ENCODE measurements at places on chromosomes 6 and 20. TPM values are rescaled to one million over a fixed set of nuclear protein-coding genes. Genes with fewer than 3 reads are reported as not detected.
A peak's percentile ranks its signal among the peaks of the same experiment; 100 is the strongest.

The CLPSL1 gene
- not detected for total RNA-seq

The ARFGEF3 gene
- 14.5 TPM for total RNA-seq

The AIF1 gene
- 19.5 TPM for total RNA-seq

The NR2E1 gene
- not detected for total RNA-seq

The CALHM4 gene
- total RNA-seq = not detected

The PROKR2 gene
- total RNA-seq = not detected

The AVP gene
- total RNA-seq = not detected

The MRAP2 gene
- total RNA-seq = 1.1 TPM

The SOX18 gene
- total RNA-seq = 1.8 TPM

The ID1 gene
- total RNA-seq = 910 TPM

DNA sequence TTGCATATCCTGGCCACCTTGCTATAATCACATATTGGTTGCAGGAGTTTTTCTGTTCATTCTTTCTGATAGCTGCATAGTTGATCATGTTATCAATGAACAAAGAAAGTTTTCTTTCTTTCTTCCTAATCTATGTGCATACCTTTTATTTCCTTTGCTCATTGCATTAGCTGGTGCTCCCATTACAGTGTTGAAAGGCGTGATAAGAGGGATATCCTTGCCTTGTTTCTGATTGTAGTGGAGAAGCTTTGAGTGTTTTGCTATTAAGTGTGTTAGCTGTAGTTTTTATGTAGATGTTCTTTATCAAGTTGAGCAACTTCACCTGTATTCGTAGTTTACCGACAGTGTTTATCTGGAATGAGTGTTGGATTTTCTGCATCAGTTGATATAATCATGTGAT lies 14.6 kb downstream of the STXBP5 start:
- DNase-seq = no peak

DNA sequence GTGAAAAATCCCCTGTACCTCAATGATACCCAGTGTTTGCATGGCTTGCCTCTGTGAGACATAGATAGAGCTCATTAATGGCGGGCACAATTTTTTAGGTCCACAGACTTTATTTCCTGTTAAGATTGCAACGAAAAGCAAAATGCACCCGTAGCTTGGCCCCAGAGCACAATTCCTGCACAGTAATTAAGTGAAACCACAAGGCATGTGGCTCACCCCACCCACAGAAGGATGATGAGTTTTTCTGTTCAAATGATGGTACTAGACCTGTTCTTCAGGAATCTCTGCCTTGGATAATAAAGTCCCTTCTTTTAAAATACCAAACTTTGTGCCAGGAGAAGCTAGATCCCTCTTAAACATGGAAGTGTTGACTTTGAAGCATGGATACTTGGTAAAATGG lies 738.1 kb downstream of the QKI start:
- no peak for DNase-seq

DNA sequence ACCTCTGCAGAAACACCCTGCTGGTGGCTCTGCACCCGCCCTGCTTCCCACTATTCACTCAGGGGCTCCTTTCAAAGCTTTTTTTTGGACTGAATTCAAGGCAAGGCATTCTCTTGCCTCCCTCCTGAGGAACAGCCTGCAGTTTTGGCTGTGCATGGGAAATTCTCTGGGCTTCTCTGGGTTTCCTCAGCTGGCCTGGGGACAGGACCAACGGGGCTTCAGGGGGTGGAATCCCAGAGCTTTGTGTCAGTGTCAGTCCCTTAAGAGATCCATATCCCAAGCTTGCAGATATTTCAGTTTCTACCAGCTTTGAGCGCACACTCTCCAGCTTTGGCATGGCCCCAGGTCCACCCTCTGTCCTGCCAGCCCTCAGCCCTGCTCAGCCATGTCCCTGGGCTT lies 2.0 kb downstream of the SCRT2 start:
- DNase-seq = no peak

DNA sequence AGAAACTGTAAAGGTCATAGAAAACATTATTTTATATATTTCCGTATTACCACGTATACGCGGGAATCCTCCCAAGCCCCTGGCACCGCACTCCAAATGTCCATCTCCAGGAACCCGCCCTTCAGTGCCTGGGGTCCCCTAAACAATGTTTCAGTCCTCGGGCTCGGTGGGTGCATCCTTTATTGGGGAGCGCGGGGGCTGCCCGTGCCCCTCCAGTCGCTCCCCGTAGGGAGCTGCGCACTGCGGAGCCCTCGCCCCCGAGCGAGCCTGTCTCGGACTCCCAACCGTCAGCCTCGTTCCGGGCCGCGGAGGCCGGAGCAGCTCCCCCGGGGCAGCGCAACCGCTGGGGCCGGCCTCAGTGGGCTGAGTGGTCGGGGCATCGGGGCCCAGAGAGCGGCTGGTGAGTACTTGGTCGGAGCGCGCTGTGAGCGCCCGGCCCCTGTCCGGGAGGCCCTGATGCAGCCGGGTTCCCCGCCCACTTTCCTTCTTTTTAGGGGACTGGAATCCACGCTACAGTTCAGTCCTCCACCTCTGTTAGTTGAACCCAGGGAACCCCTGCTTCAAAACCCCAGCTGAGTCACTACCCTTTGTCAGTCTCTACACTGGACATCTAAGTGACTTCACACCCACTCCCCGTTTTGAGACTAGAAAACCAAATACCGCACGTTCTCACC lies at the start of gene DNAH8:
TSS of gene DNAH8 (plus strand) at position 296 of the 674 bp plus-strand sequence. CDS start 7,499 bp downstream, outside the sequence.
- no peak for DNase-seq

- DNase-seq = no peak
These were observed 252.4 kb downstream of the GMDS start for GRCh38 chr6:1993042-1993441.

- no peak for DNase-seq
These were observed 18.3 kb downstream of the RAET1L start for GRCh38 chr6:150006961-150007464.

DNA sequence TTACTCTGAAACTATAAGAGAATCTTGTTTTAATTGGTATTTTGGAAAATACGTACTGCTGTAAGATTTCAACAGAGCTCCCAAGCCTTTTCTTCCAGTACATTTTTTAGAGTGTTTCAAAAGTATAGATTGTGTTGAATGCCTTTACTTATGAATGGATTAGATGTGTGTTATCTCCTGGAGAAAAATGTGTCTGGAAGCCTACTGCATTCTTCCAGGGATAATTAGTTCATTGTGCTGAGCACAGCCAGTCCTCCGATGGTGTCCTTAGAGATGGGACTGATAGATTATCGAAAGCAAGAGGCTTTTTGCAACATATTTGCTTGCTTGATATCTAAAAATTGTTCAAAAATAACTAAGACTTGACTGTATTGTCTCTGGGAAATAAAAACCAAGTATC lies 114.2 kb downstream of the PLEKHG1 start:
- no peak for DNase-seq

GRCh38 chr6:118122801-118123200 lies 215.7 kb downstream of the SLC35F1 start:
- no peak for DNase-seq

- DNase-seq = no peak
These were observed 37.9 kb upstream of the RNF24 start for GRCh38 chr20:4053071-4053919.

- no peak for DNase-seq
These were observed 4.9 kb upstream of the CDSN start for GRCh38 chr6:31125162-31125561.

- DNase-seq = no peak
These were observed 128.3 kb downstream of the CARMIL1 start for GRCh38 chr6:25407431-25407830.

- DNase-seq = no peak
These were observed 22.7 kb downstream of the TAF11 start for GRCh38 chr6:34865107-34865506.

DNA sequence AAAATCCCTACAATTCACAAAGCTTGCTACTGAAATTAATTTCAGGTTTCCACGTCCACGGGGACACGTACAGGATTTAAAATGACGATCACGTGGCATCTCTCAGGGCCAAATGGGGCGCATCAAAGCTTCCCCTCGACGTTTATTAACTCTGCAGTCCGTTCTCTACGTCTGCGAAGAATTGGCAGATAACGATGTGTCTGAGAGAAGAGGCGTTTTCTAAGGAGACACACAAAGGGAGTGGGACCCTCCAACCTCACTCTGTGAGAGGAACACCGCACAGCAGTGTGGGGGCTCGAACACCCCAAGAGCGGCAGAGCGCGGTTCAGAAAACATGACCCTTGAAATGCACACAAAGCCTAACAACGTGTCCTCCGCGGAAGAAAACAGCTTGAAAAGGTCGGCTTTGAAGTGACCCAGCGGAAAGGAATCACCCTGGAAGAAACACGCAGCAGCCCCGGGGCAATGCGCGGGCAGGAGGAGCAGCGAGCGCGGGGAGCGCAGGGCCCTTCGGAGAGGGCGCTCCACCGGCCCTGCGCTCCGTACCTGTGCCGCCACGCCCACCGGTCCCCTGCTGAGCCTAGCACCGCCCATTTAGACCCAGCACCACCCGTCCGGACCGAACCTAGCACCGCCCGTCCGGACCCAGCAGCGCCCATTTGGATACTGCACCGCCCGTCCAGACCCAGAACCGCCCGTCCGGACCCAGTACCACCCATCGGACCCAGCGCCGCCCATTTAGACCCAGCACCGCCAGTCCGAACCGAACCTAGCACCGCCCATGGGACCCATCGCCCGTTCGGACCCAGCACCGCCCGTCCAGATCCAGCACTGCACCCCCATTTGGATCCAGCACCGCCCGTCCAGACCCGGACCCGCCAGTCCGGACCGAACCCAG lies 1.1 kb upstream of the AFDN start:
- peak; percentile 85 for DNase-seq

DNA sequence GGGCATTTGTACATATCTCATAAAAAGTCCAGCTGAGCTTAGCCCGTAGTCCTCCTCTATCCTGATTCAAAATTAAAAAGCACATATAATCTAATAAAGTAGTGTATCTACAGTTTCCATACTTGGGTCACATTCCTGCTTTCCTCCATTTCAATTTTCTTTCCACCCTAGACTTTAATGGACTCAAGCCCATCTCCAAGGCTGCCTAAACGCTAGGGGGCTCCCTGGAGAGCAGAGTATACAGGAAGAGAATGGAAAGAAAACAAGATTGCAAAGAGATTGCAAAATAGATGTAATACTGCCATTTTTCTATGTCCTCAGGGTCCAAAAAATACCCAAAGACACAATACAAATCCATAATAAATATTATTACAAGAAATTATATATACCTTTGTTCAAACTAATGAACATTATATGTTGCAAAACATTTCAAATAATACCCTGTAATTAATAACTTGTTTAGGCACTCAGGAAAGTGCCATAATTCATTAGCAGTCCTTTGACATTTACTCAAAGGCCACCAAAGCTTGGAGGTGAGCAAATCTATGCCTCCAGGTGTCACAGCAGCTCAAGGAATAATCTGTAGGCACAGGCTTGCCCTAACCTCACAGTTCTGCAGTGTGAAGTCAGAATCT lies 2.4 kb upstream of the MCM3 start:
- peak; percentile 82 for DNase-seq

DNA sequence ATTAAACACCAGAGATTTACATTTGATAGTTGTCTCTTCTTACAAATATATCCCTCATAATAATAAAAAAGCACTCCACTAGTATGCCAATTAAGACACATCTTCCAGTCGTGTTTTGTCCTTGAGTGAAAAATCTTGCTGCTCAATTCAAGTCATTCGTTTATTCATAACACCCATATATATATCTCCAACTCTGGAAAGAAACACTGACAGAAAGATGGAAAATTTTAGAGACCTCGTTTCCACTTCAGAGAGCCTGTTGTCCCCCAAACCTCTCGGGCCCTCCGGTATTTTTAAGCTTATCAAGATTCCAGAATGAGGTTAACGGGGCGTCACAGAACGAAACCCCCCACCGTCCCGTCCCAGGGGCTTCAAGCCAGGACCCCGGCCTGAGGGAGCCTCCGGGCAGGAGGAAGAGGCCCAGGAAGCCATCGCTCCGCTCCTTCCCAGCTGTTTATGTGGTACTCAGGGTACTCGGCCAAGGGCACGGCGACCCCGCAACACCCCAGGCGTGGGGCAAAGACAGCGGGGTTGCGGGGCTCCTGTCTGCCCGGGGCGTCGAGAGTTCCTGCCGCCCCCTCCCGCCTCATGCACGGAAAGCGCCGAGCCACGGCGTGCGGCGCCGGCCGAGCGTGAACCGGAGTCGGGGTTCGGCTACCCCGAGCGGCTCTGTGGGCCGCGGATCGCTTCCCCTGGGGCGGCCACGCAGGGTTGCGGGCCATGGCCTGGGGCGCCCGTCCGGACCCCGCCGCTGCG lies 623 bp upstream of the SNX9 start:
- peak; percentile 19 for DNase-seq

- no peak for DNase-seq
These were observed 30.5 kb downstream of the FOXP4 start for GRCh38 chr6:41576667-41577066.

DNA sequence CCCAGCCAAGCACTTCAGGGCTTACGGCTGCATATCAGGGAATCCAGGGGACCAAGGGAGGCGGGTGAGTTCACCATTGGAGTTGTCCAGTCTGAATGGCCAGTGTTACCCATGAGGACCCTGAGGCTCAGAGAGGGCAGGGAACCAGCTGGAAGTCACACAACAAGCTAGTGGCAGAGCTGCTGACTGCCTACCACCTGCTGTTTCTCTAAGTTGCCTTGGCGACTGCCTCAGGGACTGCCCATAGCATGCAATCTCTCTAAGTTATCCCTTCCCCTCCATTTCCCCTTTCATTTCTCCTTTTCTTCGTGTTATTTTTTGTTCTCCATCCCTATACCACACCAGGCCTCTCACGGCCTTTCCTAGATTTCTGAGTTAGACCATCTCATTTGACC lies 71.8 kb upstream of the SIRPA start:
- DNase-seq = no peak

- DNase-seq = no peak
These were observed 1309.0 kb downstream of the EPHA7 start for GRCh38 chr6:92110403-92110802.

GRCh38 chr6:80331974-80332373 lies 225.5 kb downstream of the BCKDHB start:
- no peak for DNase-seq

- no peak for DNase-seq
These were observed 42.0 kb upstream of the OLIG3 start for GRCh38 chr6:137536104-137536773.

GRCh38 chr20:49417843-49418555 lies 64.5 kb downstream of the KCNB1 start:
- no peak for DNase-seq

- no peak for DNase-seq
These were observed 750.2 kb downstream of the HDGFL1 start for GRCh38 chr6:23319582-23319981.

DNA sequence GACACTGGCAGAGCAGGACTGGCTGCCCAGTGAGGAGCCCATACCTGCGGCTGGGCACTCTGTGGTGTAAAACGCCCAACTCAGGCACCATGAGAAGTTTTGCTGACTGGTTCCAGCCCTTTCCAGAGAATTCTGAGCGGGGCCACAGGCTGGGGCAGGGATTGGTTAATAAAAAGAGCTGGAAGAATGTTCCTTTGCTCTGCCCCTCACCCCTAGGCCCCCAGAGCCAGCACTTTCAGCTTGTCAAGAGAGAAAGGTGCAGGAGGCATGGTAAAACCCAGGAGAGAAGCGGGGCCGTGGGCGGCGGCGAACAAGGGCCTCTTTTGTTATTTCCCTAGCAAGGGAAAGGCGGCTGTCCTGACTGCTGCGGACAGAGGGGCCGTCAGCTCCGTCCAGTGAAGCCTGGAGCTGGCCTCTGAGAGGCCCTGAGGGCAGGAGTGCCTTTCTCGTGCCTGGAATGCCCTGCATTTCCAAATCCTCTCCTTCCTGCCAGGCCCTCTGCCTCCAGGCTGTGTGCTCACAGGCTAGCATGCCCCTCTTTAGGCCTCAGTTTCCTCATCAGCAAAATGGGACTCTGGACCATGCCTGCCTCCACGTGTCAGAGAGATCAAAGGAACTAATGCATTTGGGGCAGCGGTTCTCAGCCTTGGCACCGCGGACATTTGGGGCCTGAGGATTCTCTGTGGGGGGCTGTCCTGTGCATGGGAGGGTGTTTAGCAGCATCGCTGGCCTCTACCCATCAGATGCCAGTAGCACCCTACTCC lies 12.9 kb downstream of the SLC13A3 start:
- no peak for DNase-seq

All from transverse colon (tissue), 4 donors.